ENCODE measurements at places on chromosomes 2 and 18.

DNA sequence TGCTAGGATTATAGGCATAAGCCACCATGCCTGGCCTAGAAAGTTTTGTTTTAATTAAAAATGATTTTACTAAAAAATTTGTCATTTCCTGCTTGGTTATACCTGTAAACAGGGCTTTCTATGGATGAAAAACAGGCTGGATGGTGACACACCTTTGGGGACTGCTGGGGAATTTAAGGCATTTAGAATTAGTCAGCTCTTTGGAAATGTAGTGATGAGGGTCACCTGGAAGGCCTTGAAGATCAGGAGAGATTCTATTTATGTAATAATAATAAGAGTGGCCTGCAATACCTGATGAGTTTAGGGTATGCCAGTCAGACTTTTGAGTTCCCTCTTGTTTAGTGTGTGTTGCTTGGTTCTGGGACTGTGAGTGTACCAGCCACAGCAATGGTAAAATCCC, 51.1 kb downstream of the RALBP1 start:
- no peak for DNase-seq

DNA sequence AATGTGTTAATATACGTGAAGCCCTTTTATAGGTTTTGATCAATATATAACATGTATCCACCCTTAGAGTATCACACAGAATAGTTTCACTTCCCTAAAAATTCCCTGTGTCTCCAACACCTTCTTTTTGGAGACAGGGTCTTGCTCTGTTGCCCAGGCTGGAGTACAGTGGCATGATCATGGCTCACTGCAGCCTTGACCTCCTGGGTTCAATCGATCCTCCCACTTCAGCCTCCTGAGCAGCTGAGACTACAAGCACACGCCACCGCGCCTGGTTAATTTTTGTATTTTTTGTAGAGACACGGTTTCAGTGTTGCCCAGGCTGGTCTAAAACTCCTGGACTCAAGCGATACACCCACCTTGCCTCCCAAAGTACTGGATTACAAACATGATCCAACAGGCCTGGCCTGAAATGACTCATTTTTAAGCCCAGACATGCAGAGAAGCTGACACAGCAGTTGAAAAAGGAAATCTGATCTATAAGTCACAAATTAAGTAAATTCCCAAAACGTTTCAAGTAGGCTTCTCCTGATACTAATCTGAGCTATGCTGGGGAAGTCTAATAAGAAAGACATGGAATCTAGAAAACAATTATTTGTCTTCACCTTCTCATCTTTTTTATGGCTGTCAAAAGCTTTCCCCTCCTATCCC, 2.9 kb downstream of the DUSP11 start:
- DNase-seq = no peak

- DNase-seq = no peak
Measured at GRCh38 chr2:128310094-128310716, 8.5 kb downstream of the HS6ST1 start.

- no peak for DNase-seq
Measured at GRCh38 chr2:16785149-16785548, 119.5 kb upstream of the CYRIA start.

GRCh38 chr18:63440219-63440618, 17.9 kb upstream of the VPS4B start:
- DNase-seq = no peak

- DNase-seq = no peak
Measured at GRCh38 chr2:240642806-240643092, 17.5 kb downstream of the GPR35 start.

- no peak for DNase-seq
Measured at GRCh38 chr2:191607096-191607495, 70.8 kb upstream of the NABP1 start.

- no peak for DNase-seq
Measured at GRCh38 chr2:212194396-212194795, 344.2 kb downstream of the ERBB4 start.

- no peak for DNase-seq
Measured at GRCh38 chr2:212402316-212402715, 136.3 kb downstream of the ERBB4 start.

- DNase-seq = no peak
Measured at GRCh38 chr18:79947881-79948610, 3.4 kb downstream of the SLC66A2 start.

- DNase-seq = no peak
Measured at GRCh38 chr2:227322530-227323205, 2.4 kb upstream of the MFF start.

DNA sequence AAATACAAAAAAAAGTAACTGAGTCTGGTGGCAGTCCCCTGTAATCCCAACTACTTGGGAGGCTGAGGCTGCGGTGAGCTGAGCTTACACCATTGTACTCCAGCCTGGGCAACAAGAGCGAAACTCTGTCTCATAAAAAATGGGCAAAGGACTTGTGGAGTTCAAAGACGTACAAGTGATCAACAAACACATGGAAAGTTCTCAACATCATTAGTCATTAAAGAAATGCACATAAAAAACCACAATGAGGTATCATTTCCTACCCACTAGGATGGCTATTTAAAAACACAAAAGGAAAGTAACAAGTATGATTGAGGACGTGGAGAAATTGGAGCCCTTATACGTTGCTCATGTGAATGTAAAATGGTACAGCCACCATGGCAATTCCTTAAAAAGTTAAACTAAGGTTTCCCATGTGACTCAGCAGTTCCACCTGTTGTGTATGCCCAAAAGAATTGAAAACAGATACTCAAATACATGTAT, 52.3 kb downstream of the RAB10 start:
- DNase-seq = no peak

GRCh38 chr2:200453853-200454534, 55.9 kb downstream of the KCTD18 start:
- DNase-seq = no peak

DNA sequence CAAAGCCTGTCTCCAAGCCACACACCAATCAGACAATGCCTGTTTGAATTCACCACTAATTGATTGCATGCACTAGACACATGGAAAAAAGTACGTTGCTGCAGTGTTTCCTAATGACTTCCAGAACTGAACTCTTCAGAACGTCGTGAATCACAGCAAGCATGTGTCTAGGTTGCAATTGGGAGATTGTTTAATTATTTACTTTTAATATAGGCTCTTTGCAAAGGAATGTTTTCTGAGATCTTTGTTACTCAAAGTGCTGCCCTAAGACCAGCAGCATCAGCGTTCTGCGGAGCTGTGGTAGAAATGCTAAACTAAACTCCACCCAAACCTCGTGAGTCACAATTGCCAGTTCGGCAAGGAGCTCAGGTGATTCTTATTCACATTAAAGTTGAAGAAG, 52.7 kb upstream of the CCDC68 start:
- no peak for DNase-seq

DNA sequence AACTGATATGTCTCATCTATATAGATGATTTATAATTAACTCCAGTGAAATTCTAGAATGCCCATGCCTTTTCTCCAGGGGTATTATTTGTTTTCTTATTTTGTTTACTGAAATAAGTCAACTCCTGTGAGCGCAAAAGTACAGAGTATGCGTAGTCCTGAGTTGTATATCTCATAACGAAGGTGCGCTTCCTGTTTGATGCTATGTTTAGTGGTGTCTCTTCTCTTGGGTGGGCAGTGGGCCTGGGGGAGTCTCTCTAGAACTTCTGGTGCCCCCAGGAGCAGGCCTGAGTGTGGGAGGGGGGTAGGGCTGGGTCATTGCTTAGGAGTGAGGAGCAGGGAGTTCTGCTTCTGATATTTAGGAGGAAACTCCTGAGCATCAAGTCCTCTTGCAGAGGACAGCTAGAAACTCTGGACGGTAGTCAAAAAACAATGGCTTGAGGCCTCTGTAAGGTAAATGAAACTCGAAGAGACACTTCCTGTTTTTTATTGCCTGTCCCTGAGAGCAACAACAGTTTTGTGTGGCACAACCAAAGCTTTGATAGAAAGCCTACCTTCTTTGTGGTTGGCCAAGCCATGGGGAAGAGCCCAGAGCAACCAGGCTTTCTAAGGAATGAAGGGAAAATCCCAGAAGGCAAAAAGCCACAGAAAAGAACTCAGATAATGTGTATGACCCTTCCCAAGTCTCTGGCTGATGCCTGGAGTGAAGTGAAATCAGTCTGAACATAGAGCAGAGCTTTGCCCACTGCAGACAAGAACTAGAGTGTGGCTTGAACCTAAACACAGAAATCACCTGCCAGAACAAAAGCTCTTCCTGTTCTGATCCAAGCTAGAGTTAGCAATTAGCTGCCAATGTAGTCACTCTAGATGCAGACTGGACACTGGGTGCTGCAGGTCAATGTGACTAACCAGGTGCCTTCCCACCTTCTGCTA, 8.5 kb upstream of the SP140L start:
- DNase-seq = peak; percentile 25

DNA sequence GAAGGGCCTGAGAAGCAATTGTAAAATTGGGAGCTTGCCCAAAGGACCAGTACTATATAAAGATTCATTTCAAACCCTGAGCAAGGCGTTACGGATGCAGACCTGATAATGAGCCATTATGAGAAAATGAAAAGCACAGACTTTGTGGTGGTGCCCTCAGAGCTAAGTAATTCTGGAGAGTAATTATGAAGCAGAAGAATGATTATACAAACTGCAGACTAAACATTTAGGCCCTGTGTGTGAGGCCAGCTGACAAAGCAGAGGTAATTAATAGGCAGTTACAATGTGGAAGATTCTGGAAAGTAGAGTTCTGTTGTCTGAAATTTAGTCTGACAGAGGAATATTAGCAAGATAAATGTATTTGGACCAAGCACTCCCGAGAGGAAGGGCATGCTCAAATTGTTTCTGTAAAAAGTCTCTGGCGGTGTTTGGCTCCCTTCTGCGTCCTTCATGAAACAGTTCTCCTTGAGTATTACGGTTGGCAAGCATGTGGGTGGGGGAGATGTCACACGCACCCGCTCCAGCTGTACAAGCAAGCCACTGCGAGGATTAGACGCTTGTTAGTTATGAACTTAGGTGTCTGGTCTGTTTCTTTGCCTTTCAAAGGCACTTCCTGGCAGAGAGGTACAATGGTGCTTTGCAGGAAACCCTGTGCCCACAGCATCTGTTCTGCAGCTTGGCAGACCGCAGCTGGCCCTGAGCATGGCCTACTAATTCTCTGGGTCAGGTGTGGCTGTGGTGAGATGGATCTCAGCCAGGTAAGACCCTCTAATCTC, 45.5 kb downstream of the CDC42EP3 start:
- no peak for DNase-seq

GRCh38 chr2:10971888-10972260, 60.1 kb downstream of the KCNF1 start:
- no peak for DNase-seq

GRCh38 chr2:121527009-121527682, 3.5 kb upstream of the RNU4ATAC start:
- DNase-seq = no peak

DNA sequence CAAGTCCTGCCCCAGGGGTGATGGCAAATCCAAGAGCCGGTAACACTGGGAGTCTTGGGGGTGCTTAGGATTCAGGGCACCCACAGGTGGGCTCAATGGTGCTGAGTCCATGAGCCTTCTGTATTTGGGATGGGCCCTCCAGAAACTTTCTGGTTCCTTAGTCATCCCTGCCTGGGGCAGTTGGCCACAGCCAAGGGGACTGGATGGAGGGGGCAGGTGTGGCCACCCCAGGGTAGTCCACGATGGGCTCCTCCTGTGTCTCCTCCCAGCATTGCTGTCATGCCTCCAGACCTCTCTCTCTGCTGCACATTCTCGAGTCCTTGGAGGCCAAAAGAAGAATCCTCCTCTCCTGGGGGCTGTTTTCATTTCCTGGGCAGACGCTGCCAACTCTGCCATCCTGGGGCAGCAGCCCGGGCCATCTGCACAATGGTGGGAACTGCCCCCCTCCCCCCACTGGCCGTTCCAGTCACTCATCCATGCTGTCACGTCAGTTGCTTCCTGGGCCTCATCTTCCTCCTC, 158.0 kb upstream of the TWIST2 start:
- no peak for DNase-seq

GRCh38 chr2:73295751-73296400, 2.5 kb upstream of the EGR4 start:
- DNase-seq = no peak

GRCh38 chr18:42141439-42141838, 186.4 kb downstream of the PIK3C3 start:
- DNase-seq = no peak

GRCh38 chr2:130251873-130252620, 53.8 kb upstream of the TUBA3E start:
- DNase-seq = no peak

DNA sequence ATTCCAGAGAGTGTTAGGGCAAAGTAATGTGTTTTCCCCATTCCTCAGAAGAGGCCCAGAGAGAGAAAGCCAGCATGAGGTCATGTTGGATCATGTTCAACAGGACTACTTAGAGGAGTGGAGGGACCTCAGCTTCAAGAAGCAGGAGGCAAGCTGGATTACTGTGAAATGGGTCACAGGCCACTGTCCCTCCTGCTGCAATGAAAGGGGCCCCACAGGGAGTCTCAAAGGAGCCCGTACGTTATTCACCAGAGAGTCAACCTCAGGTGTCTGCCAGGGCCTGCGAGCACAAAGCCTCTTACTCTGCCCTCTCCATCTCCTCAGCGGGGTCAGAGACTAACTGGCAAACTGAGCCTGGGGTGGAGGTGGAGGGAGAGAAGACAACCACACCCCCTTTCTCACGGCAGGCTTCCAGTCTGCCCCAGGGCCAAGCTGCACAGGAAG, 27.2 kb upstream of the ACYP2 start:
- no peak for DNase-seq

DNA sequence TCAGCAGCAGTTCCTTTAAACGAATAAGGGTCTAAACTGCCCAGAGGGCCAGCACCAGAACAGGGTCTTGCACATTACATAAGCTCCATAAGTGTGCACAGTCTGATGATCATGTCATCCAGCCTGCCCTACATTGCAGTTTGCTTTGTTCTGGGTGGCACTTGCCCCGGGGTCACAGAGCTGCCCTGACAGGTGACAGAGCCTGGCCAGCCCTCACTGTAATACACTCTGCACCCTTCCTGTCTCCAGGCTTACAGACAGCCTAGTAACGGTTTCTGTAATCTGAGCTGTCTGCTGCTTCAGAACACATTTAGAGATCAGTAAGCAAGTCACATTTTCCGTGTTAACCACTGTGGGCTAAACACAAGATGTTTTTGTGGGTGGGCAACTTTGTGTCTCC, 213.3 kb downstream of the FAM210A start:
- no peak for DNase-seq

GRCh38 chr2:101883860-101884259, 107.9 kb upstream of the IL1R2 start:
- DNase-seq = peak; percentile 5

GRCh38 chr18:27750014-27750413, 426.9 kb downstream of the CDH2 start:
- no peak for DNase-seq

DNA sequence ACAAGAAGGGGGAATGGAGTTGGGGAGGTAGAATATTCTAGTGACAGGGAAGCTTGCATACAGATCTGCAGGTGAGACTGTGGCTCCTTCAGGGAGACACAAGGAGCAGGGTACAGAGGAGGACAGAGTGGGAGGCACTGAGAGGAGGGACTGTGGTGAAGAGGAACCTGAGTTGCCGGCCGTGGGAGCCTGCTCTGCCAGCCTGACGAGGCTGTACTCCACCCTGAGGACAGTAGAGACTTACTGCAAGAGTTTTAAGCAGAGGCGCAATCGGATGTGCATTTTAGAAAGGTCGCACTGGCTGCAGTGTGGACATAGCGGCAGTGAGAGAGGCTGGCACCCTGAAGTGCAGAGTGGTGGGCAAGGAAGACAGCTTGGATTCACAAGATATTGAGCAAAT, 185.8 kb downstream of the GFPT1 start:
- no peak for DNase-seq

All from GM19239 (cell line).